NCI-H748 treated with DMSO at 0.1 percent for 48 hours (cell line): ENCODE measurements at places on chromosomes 1 and 21.

GRCh38 chr21:37623689-37624088 is 257.1 kb downstream of the DYRK1A start:
- DNase-seq, result no peak

DNA sequence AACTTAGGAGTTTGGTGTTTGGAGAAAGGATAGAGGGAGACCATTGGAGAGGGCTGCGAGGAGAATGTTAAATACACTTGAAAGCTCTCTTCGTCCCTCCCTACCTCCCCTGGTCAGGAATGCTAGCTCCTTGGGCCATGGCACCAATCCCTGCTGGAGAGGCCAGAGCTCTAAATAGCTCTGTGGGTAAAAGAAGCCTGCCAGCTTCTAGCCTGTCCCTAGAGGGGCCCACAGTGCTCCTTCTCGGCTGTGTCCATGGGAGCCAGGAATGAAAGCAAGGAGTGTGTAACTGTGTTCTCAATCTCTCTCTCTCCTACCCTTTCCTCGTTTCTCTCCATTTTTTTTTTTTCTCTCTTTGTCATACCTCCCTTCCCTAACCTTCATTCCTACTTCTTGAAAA is at the start of gene CCDC190:
TSS of gene CCDC190 (minus strand) at position 75 of the 400 bp plus-strand sequence. CDS start 1,529 bp downstream, outside the sequence.
- DNase-seq, result no peak

DNA sequence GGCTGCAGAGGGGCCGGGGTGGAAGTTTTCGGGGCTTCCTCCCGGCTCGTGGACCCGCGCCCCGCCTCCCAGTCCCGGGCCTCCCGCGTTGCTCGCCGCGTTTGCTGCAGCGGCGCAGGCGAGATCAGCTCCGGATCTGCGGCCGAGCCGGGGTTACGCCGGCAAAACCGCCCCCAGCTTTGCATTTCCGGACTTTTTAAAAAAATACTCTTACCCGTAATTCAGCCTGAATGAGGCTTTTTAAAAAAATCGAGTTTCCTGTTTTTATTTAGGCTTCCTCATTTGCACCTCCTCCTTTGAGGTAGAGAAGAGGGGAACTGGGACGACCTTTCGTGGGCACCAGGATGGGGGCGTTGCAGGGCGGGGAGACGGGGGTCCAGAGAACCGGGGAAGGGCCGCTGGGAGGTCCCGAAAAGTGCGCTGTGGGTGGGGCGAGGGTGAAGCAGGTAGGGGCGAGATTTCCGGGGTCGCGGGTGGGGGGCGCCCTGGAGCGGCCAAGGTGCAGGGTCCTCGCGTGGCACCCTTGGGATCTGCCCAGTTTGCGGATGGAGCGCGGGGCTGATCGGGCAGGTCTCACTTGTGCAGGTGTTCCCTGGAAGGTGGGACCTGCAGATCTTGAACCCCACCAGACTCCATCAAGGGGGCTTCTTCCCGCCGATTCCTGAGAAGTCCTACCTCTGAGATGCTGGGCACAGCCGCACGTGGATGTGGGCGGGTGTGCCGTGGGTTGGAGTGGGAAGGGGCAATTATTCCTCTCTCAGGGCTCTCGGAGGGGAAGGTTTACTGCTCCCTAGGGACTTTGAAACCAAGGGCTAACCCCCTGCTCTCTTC is 1.1 kb downstream of the PIK3CD start:
- no peak for DNase-seq

DNA sequence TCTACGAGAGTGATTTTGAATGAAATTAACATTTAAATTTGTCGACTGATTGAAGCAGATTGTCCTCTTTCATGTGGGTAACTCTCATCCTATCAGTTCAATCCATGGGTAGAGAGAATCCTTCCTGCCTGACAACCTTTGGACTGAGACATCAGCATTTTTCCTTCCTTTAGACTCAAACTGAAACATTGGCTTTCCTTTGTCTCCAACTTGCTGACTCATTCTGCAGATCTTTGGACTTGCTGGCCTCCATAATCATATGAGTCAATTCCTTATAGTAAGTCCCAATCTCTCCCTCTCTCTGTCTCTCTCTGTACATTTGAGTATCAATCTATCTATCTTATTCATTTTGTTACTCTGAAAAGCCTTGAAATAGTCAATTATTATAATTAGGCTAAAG is 416.7 kb downstream of the LRRIQ3 start:
- no peak for DNase-seq

DNA sequence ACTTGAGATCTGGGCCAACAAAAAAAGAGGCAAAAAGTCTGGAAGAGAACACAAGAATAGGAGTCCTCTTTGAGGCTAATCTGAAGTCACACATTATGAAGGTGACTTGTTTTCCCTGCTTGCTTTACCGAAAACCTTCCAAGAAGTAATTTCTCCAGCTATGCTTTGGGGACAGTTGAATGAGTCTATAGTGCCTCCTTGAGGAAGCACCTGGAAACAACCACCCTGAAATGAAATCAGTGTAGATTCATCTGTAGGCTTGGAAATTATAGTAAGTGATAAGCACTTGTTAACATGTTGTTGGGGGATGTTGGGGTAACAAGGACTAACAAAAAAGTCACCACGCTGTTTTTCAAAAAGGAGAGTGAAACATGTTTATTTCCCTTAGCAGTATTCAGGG is 23.4 kb upstream of the RPTN start:
- no peak for DNase-seq

- DNase-seq, result no peak
Observed at GRCh38 chr1:89994231-89994804, 592 bp upstream of the ZNF326 start.

DNA sequence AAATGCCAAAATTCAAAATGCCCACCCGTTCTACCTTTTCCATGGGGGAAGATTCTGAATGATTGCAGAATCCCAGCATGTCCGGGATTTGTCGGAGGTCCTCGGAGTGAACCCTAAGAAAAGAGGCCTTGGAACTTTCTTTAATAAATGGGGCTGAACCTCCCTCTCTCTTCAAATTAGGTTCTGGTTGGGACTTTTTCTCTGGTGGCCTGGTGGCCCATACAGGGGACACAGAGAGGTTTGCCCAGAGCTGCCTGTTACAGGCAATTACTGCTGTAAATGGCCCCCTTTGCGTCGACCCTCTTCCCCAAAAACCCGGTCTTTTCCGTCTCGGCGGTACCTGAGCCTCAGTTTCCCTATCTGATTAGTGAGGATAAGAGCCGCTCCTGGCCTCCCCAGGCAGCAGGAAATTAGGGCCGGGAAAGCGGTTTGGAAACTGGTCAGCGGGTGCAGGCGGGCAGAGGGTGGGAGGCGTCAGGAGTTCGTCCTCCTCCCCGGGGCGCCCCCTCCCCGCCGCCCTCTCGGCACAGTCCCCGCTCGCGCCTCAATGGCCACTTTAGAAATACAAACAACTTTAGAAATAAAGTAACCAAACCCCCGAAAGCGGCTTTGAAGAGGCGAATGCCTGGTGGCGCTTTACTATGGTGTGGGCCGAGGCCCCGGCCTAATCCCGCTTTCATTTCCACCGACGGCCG is 15.6 kb downstream of the PAX7 start:
- no peak for DNase-seq

- no peak for DNase-seq
Observed at GRCh38 chr1:6775261-6776043, 9.8 kb upstream of the CAMTA1 start.

DNA sequence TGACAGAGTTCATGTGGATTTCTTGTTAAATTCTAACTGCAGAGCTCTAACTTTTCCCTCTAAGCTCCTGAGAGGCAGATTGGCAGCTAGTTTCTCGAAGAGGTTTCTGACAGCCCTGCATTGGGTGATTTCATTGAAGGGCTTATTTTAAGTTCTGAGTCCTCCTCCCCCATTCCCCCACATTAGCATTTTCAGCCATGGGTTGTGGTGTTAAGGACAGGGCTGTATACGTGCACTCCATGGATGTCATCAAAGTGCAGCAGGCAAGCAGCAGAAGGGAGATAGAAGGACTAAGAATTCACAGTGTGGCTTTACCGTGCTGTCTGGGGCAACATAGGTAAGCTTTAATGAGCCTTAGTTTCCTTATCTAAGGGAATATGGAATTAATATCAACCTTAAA is 19.0 kb downstream of the CRYZ start:
- DNase-seq, result no peak

DNA sequence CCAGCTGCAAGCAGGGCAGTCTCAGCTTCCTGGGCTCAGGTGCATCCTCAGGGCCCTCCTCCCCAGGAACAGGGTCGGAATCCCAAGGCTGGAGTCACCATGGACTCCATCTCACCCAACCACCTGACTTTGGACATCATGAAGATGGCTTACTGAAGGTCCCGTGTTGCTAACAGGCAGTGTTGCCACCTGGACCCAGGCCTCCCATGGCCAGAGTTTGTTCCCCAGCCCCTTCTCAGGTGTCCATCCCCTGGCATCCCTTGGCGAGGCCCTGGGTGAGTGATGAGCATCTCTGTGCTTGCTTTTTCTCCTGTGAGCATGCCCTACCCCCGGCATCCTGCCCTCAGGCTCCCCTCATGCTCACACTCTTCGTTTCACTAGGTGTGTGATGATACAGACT is 101.7 kb upstream of the EDN2 start:
- DNase-seq, result no peak

DNA sequence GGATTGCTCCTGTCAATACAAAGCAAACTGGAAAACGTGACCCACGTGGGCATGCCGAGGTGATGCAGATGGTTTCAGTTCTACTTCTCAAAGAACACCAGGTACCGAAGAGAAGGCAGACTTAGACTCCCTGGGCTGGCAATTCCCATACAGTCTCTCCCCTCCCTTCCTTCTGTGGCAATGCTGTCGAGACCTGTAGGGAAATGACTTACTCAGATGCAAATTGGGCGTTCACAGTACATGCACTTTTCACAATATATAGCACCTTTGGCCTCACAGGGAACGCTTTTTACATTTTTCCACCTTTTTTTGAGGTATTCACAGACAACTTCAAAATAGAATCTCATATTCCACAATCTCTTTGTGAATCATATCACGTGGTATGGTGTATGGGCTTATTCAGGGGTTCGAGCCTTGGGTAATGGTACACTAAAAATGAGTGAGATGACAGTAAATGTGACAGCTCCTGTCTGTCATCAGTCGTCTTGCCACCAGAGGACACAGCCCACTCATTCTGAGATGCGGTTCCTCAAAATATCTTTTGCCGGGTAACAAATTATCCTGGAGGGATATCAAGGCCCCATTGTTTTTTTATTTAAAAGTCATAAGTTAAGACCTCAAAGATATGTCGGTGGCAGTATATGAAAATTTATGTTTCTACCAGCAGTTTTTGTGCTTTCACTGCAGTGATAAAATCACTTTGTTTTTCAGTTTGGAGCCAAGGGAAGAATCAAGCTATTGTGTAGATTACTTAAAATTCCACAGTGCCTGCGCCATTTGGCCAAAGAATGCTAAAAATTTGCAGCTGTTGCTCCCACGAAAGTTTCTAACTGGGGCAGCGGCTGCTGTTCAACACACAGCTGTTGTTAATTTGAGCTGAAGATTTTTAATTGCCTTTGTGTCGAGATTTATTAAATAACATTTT is 168.4 kb downstream of the ZZZ3 start:
- DNase-seq, result no peak

- no peak for DNase-seq
Observed at GRCh38 chr1:162040001-162040400, 16.3 kb upstream of the OLFML2B start.

- no peak for DNase-seq
Observed at GRCh38 chr1:163241746-163242145, 39.0 kb upstream of the RGS5 start.

- no peak for DNase-seq
Observed at GRCh38 chr1:210469441-210469840, 140.7 kb downstream of the HHAT start.

DNA sequence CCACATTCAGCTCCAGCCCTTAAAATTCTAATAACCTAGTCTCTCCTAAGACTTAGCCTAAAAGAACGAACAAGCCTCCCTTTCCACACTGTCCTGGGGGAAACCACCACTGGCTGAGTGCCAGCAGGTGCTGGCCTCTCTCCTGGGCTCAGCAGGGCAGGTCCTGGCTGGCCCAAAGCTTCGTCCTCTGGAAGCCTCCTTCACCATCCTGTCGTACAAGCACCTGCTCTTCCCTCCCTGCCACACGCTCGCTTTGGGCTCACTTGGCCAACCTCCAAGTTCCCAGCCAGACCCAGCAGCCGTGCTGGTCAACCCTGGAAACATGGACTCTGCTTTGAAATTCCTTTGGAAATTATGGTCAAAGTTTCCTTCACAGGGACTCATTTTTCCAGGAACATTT is 58.2 kb upstream of the SLC25A33 start:
- DNase-seq, result no peak

GRCh38 chr1:117758444-117759316 is 152.8 kb downstream of the TENT5C start:
- DNase-seq, result peak; percentile 74

DNA sequence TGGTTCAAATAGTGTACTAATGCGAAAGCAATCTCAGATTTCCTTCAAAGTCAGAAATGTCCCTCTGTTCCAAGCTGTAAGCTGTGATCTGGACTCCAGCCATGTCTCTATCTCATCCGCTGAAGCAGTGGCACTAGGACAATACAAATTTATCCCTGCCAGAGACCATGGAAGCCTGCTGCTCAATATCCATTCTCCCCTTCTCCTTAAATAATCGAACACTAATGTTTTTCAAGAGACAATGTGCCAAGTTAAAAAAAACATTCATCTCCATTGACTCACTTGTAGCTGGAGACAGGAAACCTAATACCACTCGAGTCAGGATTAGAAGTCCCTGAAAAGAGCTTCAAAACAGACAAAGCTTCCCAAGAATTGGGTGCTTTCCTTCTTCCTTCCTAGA is 38.5 kb upstream of the PGBD5 start:
- no peak for DNase-seq

GRCh38 chr1:240956020-240956419 is 344.1 kb upstream of the GREM2 start:
- DNase-seq, result no peak

- DNase-seq, result no peak
Observed at GRCh38 chr1:42940851-42941639, 17.6 kb downstream of the SLC2A1 start.

DNA sequence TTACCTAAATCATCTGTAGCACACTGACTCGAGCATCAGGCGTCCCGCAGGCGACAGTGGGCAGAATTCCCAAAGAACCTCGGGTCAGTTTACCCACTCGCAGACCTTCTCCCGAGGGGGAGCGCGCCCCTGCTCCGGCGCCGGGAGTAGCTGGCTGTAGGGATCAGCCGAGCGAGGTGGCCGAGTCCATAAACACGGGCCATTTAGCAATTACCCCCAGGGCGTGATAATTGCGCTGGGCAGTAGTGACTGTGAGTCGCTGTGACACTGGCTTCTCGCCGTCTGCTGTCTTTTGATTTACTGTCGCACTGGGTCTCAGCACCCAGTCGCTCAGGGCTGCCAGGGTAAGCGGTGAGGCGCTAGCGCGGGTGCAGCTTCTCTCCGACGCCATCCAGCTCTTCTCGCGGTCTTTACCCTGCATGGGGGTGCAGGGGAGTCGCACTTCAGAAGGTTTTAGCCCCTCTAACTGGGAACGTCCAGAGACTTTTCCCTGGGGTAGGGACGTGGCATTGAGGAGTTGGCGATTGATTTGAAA is 16.2 kb downstream of the HLX start:
- no peak for DNase-seq
